Foreskin keratinocyte (primary cell): ENCODE measurements at places on chromosomes 7 and 10. TPM values are rescaled to one million over a fixed set of nuclear protein-coding genes. Genes with fewer than 3 reads are reported as not detected.

Gene TUBB8
- total RNA-seq = 0.07 TPM in 1 of 2 replicates, not detected in the other

Gene FAM171A1
- total RNA-seq = 11.1 TPM in 2 replicates

Gene GUSB
- total RNA-seq = 19.6 and 22.1 TPM in 2 replicates

Gene CTTNBP2
- total RNA-seq = 0.14 and 0.75 TPM in 2 replicates

Gene TSPAN33
- total RNA-seq = 1.4 and 4.5 TPM in 2 replicates

Gene OR9A2
- total RNA-seq = not detected in 2 replicates

Gene SLC39A12
- not detected in 2 replicates for total RNA-seq

Gene ZPBP
- total RNA-seq = not detected in 2 replicates

Gene GDF10
- total RNA-seq = not detected in 2 replicates
